ENCODE measurements at places on chromosomes 3 and 15.

DNA sequence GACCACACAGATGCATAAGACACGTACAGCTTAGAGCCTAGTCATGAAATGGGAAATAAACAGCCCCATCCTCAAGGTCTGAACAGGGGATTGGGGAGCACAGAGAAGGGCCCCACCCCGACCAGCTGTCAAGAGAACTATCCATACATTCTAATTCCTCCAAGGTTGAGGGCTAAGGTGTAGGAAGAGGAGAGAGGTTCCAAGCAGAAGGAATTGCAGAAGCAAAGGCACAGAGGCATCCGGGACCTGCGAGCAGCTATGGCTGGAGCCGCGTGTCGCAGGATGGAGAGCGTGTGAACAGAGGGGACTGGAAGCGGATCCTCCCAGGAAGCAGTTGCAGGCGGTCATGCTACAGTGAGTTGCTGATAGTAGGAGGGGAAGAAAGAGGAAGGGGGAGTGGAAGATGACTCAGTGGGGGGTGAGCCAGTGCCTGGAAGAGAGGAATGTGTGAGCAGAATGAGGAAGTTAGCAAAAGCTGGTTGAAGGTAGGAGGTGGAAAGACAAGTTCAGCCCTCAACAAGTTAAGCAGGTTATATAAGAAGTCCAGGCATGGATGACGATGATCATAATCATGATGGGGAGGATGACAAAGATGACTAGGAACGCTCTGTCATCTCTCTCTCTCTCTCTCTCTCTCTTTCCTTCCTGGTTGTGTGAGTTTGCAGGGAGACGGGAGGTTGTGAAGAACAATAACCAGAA lies 89.7 kb downstream of the LIPC start:
- no peak for DNase-seq

GRCh38 chr3:17554078-17554477 lies 188.4 kb downstream of the TBC1D5 start:
- DNase-seq, result no peak

DNA sequence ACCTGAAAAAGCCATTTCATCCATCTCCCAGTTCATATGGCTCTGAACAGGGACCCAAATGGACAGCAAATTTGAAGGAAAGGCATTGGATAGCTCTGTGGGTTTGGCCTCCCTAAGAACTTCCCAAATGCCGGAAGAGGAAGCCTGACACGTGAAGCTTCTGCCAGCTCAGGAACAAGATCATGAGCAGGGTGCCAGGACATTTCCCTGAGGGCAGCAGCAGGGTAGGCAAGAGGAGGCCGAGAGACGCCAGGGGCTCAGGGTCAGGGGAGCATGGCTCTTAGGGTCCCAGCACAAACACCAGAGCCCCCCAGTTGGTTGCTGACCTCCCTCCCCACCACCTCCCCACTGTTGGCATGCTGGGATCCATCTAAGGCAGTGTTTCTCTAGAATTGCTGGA lies 187.5 kb downstream of the MEGF11 start:
- no peak for DNase-seq

- DNase-seq, result no peak
These were observed 201.8 kb downstream of the ABHD5 start for GRCh38 chr3:43892526-43892925.

GRCh38 chr3:192259661-192260060 lies 467.7 kb downstream of the FGF12 start:
- DNase-seq, result no peak

DNA sequence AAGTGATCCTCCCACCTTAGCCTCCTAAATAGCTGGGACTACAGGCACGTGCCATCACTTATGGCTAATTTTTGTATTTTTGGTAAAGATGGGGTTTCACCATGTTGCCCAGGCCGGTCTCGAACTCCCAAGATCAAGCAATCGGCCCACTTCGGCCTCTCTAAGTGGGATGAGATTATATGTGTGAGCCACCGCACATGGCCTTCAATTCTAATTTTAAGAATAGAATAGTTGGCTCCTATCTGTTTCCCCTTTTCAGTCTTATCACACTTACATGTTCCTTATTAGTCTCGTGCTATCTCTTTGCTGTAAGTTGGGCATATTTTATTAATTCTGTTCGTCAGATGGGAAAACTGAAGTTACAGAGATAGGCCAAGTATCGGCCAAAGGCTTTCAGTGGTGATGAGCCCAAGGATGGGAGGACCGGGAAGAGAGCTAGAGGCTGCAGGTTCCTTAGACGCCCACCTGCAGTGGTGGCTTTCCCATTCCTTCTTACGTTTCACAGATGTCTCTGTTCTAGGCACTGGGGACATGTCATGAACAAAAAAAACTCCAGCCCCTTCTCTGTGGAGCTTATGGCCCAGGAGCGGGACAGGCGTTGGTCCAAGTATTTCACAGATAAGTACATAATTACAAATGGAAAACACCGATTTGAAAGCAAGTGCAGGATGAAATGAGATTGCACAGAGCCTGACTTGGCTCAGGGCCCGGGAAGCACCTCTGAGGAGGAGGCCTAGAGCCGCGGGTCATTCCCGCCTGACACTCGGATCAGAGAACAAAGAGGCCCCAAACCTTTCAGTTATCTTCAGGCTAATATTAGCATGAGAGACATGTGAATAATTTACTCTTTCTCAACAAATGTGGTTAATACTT lies 91.1 kb upstream of the KLF13 start:
- no peak for DNase-seq

DNA sequence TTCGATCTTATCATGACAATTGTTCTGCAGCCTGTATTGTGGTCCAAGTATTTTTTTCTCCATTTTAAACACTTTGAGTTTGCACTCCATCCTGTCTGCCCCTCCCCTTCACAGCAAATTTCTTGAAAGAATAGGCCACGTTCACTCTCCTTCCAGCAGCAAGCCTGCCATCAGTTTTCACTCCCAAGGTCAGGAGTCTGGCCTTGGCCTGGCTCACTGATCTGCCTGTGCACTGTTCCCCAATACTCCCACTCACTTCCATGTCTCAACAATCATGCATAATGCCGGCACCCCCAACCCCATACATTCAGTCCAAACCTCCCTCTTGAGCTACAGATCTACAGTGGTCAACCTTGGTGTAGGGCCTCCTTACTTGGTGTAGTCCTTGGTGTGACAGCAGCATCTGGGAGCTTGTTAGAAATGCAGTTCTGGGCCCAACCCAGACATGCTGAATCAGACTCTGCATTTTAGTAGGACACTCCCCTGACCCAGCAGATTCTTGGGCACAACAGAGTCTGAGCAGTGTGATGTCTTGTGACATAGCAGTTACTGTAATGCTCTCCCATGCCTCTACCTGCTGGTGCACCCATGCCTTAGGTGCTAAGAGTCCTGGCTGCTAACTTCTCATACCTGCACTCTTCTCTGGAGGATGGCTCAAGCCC lies 58.3 kb upstream of the XCR1 start:
- DNase-seq, result no peak

DNA sequence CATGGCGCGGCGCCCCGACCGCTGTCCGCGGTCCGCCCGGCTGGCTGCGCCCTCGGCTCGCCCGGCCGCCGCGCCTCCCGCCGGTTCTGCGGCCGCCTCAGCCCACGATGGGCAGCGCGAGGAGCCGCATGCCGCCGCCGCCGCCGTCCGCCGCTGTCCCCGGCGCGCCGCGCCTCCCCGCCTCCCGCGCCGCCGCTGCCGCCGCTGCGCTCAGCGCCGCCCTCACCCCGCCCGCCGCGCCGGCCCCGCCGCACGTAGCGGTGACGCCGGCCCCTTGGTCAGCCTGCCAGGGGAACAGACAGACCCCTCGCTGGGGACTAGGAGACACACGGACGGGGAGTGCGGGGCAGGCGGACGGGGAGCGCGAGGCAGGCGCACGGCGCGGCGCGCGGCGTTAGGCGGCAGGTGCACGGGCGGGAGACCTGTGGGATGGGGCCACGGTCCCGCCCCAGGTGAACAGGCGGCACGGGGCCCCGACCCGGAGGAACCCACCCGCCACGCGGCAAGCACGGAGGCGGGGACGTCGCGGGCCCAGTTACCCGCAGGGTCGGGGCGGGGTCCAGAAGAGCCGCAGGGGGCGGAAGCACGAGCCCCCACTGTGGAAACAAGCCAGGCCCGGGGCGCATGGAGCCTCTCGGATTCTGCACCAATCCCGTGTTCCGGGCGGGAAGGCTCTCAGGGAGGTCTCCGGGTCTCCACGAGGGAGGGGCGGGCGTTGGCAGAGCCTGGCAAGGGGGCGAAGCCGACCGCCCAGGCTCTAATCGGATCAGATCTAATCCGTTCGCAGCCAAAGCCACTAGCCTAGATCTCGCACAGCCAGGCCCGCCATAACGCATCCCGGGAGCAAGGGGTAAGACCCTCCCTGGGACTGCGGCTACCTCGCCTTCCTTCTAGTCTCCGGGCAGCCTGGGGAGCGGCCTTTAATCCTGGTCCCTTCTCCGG lies at the start of gene CSPG5:
Gene CSPG5, minus strand, starts transcription at position 175 of the 942 bp plus-strand sequence. Its CDS starts 172 bp downstream, at position 3.
- DNase-seq, result peak; percentile 56

GRCh38 chr3:54307566-54308180 lies 185.3 kb downstream of the CACNA2D3 start:
- DNase-seq, result no peak

DNA sequence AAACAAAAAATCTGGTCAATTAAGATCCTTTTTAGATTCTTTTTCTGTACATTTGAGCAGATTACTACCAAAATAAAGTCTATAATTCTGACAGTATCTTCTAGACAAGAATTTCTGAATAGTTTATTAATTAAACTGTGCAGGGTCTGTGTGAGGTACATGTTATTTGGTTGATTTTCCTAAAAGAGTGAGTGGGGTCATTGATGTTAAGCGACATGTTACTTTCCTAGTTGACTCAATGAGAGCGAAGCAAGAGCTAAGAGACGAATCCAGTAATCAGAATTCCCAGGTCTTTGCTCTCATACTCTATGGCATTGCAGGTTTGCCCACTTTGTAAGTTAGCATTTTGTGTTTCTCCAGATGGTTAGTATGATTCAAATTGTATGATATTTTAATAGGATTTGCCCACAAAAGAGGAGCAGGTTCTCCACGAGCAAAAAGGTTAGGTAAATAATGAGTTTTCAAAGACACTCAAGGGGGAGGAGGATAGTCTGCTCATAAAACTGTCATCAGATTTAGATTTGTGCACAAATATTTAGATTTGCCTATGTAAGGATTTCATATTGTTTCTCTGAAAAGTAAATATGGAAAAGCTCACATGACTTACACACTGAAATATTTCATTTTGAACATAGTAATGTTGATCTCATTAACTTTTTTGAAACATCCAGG lies 217.2 kb upstream of the CGNL1 start:
- no peak for DNase-seq

GRCh38 chr15:43648649-43649429 lies at the start of gene CATSPER2:
Gene CATSPER2 (minus strand): TSS chr15:43648844. CDS start chr15:43648061, 783 bp downstream.
- no peak for DNase-seq

- no peak for DNase-seq
These were observed at the start of gene HESX1 for GRCh38 chr3:57199895-57200297. Gene HESX1 (minus strand): TSS chr3:57199978. CDS start chr3:57199918, 60 bp downstream.

DNA sequence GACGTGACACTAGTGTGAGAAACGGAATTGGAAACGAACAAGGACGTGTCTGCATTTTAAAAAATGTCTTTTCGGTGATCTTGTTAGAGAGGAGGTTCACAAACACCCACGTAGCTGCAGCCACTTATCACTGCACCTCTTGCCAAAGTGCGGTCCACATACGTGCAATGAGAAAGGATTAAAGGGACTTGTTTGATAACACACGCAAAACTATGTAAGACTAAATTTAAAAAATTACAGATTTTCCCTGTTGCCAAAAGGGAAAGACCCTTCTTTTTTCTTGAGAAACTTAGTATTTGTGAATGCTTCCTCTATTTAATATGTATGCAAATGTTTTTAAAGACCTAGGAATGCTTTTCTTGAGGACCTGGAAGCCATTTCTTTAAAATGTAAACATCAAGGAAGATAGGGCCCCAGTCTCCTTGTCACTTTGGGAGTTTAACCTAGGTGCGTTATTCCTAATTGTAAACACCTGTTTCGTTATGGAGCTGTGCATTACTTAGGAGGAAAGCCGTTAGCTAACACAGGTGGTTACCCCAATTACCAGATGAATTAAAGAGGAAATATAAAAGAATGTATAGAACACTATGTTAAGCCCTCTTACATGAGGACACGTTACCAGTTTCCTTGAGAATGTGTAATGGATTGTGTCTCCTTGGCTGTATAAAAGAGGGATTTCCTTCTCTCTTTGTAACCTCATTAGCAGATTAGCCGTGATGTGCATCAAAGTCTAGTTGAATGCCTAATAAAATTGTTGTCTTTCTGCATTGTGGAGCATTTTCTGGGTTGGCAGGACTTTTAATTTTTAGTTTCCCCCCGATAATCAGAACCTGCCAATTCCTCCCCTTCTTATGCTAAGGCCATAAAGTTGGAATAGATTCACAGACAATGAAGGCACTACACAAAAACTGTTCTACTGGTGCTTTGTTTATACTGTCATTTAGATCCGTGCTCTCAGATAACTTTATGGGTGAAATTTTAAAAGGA lies 1.0 kb downstream of the LEKR1 start:
- no peak for DNase-seq

DNA sequence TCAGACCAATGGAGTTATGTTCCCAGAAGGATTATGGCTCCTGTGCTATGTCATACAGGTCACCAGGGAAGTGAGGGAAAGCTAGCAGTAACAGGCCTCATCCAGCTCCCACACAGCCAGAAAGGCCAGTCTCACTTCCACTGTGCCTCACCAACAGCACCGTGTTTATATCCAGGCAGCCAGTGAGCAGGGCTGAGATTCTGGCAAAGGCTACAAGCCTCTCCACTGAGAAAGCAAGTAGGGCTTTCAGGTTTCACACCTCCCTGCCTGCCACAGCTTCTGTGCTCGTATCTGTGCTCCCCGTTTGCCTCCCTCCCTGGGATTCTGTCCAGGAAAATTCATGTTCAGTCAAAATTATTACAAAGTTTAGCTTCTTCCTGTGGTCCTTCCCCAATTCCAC lies 14.9 kb upstream of the CFAP20DC start:
- no peak for DNase-seq

DNA sequence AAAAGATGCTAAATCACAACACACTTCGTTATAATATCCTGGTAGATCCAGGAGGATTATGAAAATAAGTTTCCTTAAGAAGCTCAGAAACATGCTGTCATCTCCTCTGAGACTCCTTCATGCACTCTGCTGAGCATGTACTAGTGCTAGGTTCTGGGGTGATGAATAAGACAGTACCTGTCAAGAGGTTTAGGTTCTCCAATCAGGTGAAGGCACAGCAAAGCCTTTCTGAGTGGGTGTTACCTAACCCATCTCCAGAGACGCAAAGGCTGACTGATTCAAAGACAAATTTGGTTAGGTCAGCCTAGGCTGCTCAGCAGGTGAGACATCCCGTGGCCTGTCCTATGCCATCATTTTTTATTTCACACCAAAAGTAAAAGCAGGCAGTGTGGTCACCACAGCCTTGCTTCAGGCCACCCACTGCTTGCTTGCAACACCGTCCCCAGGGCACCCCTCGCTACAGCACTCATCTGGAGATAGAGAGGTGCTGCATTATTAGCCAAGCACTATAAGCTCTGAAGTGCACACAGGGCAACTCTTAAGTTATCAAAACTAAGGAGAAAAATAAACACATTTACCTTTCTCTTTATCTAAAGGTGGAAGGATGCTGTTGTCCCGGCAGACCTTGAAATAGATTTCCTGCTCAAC lies 117.2 kb downstream of the TJP1 start:
- DNase-seq, result no peak

DNA sequence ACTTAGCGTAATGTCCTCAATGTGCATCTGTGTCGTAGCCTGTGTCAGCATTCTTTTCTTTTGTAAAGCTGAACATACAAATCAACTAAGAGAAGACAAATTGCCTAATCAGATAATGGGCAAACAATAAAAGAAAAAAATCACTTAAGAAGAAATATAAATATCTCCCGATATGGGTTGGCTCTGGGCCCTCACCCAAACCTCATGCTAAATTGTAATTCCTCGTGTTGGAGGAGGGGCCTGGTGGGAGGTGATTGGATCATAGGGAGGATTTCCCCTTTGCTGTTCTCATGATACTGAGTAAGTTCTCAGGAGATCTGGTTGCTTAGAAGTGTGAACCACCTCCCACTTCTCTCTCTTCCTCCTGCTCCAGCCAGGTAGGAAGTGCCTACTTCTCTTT lies 285.0 kb upstream of the LYSMD4 start:
- no peak for DNase-seq
